ENCODE measurements at places on chromosomes 11 and 22. TPM values are rescaled to one million over a fixed set of nuclear protein-coding genes. Genes with fewer than 3 reads are reported as not detected.
A peak's percentile ranks its signal among the peaks of the same experiment; 100 is the strongest.

GRCh38 chr11:116234989-116235568 is 537.7 kb downstream of the BUD13 start:
- DNase-seq, result no peak

The RAG1 gene
- total RNA-seq, result 1.2 TPM

DNA sequence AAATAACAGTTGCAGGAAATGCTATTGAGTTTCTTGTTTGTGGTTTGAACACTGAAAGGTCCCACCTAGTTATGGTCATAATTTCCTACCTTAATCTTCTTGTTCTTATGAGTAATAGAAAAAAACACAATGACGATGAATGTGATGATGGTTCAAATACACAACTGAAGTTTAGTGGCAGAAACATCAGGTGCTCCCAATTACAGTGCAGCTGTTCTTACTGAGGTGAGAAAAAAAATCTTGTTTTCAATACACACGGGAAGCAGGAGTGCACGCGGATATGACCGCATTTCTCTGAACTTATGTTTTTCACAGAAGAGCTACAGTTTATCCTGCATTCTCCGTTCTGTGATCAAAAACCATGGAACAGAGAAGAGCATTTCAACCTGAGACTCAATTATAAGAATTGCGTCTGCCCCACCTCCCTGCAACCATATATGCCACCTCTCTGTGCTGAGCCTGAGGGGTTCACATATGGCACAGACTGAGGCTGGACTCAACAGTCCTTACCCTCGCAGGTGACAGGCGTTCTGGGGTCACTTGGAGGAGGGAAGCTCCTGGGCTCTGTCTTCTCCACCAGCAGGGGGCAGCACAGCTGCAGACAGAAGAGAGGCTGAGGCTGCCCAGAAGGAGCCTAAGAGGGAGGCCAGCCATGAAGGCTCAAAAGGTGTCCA is 99.7 kb upstream of the IGLL5 start:
- DNase-seq, result peak; percentile 75

GRCh38 chr11:100647861-100648260 is 39.2 kb upstream of the ARHGAP42 start:
- DNase-seq, result no peak

- peak; percentile 94 for DNase-seq
These were observed 56.2 kb downstream of the KCNJ4 start for GRCh38 chr22:38398609-38399461.
